Heart right ventricle (tissue), 16 donors: ENCODE measurements at places on chromosomes 2 and 18. TPM values are rescaled to one million over a fixed set of nuclear protein-coding genes. Genes with fewer than 3 reads are reported as not detected.
A peak's percentile ranks its signal among the peaks of the same experiment; 100 is the strongest.

DNA sequence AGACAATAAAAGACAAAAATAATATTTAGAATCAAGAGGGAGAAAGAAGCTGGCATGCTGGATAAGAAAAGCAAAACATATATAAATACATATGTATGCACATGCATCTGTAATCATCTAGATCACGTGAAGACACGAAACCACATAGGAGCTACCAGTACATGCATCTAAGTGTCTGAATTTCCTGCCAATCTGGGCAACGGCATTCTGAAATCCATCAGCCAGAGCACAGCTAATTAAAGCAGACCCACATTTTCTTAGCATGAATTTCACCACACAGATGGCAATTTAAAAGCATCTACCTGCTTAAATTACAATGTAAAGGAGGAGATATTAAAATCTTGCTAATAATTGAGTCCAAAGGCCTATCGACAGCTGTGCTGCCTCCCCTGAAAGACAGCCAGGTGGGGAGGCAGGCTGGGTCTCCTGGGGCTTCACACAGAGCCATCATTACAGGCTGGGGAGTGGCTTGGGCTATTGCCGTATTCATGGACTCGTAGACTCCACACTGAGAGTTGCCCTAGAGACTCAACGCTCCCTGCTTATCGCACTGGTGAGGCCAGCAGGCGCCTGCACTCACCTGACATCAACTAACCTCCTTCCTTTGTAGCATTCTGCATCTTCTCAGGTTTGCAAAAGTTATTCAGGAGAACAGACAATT is 272.5 kb upstream of the PXDN start:
- no peaks in the 10 kb centered on the region for H3K36me3 ChIP-seq
- H3K4me1 ChIP-seq = peaks cover 29% of the 10 kb centered on the region
- no peak overlapping the region for H3K4me3 ChIP-seq
- no peak overlapping the region for H3K27ac ChIP-seq

DNA sequence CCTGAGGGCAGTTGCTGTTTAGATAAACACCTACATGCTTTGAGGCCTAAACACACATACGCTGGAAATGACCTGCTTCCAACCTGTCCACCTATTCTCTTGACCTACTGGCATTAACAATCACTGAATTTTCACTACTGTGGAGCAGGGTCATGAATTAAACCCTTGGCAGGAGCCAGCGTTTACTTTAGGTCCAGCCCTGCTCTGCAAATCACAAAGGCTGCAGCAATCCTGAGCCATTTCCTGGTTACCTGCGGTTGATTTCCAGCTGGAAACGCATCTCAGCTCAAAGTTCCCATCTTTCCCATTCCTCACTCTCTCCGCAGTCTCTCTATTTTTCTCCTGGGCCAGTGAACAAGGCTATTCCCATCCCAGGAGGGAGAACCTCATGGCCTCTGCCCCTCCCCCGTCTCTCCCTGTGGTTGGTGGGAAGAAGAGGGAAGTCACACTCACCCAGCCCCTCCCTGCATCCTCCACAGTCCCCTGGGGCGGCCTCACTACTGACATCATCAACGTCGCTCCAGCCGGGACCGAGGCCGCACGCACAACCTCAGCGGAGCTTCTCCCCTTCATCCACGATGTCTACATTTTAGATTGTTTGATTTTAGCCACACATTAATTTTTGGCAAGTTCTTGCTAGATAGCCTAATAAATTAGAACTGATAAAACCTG is 84.5 kb upstream of the SNTG2 start:
- peak; percentile 35 for DNase-seq
- H3K27ac ChIP-seq = no peak overlapping the region
- no peaks in the 10 kb centered on the region for H3K36me3 ChIP-seq
- H3K4me3 ChIP-seq = no peak overlapping the region
- H3K4me1 ChIP-seq = no peaks in the 10 kb centered on the region

DNA sequence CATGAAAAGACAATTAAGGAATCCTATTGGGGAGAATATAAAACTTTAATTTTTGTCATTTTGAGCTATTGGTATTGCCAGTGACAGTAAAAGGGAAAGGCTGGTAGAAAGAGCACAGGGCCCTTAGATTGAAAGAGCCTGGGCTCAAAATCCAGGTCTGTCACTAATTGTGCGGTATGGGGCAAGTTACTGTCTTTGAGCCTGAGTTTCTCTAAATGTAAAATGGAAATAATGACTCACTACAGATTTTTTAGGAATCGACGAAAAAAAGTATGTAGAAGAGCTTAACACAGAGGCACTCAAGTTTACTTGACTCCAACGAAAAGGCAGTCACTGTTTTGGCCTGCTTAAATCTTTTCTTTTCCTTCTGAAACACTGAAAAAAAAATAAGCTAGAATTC is 7.0 kb downstream of the NDUFV2 start:
- H3K27me3 ChIP-seq = no peaks in the 10 kb centered on the region
- no peak for DNase-seq
- H3K4me1 ChIP-seq = peaks cover 99% of the 10 kb centered on the region
- H3K27ac ChIP-seq = no peak overlapping the region
- no peak overlapping the region for H3K4me3 ChIP-seq

- no peak overlapping the region for H3K4me3 ChIP-seq
- no peak overlapping the region for H3K27ac ChIP-seq
- no peaks in the 10 kb centered on the region for H3K36me3 ChIP-seq
- DNase-seq = no peak
- peaks cover 30% of the 10 kb centered on the region for H3K4me1 ChIP-seq
- H3K27me3 ChIP-seq = no peaks in the 10 kb centered on the region
These were observed 12.2 kb upstream of the ARL5A start for GRCh38 chr2:151840216-151841046.

- no peaks in the 10 kb centered on the region for H3K27me3 ChIP-seq
- H3K4me1 ChIP-seq = no peaks in the 10 kb centered on the region
- H3K27ac ChIP-seq = no peak overlapping the region
- no peaks in the 10 kb centered on the region for H3K36me3 ChIP-seq
- H3K4me3 ChIP-seq = no peak overlapping the region
These were observed 91.2 kb upstream of the DNER start for GRCh38 chr2:229805559-229805958.

GRCh38 chr2:151106805-151107506 is 154.7 kb downstream of the RBM43 start:
- H3K27me3 ChIP-seq = no peaks in the 10 kb centered on the region
- no peak overlapping the region for H3K4me3 ChIP-seq
- H3K36me3 ChIP-seq = no peaks in the 10 kb centered on the region
- no peak overlapping the region for H3K27ac ChIP-seq

DNA sequence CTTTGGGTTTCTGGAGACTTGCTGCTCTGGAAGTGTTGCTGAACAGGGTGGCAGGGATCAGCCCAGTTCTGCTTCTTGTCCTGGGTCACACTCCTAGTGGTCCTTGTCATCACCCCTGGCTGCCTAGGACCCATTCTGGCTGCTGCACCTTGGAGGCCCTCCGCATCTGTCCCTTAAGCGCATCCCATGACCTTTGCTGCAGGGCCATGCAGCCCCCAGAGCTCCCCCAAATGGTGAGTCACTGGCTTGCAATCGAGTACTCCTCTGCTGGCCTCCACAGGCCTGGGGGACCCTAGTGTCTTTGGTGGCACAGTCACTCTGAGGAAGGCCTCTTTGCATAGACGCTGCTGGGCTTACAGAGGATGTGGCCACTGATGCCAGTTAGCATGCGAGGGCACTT is 188.5 kb downstream of the ASB1 start:
- H3K27ac ChIP-seq = no peak overlapping the region
- no peak for DNase-seq
- no peak overlapping the region for H3K4me3 ChIP-seq
- H3K27me3 ChIP-seq = peaks cover 2% of the 10 kb centered on the region

GRCh38 chr2:61011678-61012077 is 5.8 kb upstream of the PEX13 start:
- no peak for DNase-seq
- H3K27ac ChIP-seq = no peak overlapping the region
- peaks cover 13% of the 10 kb centered on the region for H3K4me1 ChIP-seq
- no peak overlapping the region for H3K4me3 ChIP-seq
- no peaks in the 10 kb centered on the region for H3K36me3 ChIP-seq

The SGPP2 gene
- total RNA-seq = 2.5 TPM

The TAF4B gene
- total RNA-seq = 1.6 TPM
